ENCODE measurements at places on chromosomes 13 and 19.

DNA sequence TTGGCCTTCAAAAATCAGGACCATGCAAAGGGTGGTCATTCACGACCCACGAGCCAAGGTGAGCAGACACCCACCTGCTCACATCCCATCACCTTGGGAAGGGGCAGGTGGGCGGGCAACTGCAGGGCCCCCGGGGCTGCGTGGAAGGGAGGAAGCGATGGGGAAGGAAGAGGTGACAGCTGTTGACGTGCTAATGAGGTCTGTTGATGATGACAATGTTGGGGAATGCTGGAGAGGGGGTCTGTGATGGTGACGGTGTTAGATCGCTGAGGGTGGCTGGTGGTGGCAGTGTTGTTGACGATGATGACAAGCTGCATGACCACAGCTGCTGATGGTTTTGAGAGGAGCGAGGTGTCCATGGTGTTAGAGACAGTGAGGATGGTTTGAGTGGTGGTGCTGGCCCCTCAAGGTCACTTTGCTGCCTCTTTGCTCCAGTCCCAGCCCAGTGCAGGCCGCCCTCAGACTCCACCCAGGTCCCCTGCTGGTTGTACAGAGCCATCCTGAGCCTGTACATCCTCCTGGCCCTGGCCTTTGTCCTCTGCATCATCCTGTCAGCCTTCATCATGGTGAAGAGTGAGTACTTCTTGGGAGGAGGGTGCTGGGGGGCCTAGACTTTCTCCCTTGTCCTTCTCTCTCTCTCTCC, 900 bp downstream of the MCEMP1 start:
- DNase-seq = peak; percentile 34

DNA sequence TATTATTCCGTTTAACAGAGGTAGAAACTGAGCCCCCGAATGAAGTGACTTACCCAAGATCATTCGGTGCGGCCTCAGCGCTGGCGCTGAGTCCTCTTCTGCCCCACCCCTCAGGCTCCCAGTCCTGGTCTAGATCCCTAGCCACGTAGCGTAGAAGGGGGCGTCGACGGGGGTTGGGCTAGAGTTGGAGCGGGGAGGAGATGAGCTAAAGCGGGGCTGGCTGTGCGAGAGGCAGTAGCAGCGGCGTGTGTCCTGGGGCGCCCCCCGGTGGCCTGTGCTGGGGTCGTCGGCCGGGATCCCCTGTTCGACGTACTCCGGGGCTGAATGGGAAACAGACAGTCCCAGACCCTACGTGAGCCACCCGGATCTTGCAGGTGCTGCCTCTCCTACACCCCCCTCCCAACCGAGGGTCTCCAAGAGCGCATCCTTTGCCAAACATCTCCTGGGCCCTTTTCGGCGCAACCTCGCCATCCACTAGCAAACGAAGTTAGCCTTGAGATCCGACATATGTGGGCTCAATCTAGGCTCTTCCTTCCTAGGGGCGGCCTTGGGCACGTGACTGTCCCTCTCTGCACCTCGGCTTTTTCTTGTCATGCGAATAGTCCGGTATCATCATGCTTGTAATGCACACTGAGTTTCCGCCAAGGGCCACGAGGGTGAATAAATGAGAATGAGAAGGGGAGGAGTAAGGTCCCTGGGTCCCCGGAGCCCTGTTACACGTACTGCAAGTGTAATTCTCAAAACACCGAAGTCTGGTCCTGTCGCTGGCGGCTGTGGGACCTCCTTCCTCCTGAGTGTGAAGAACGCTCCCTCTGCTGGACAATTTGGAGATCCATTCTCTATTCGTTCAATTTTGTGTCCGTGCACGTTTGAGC, 47.7 kb downstream of the CYP4F22 start:
- DNase-seq = peak; percentile 94

GRCh38 chr13:62846302-62846701, 1430.7 kb upstream of the PCDH20 start:
- DNase-seq = no peak

- peak; percentile 98 for DNase-seq
Observed at GRCh38 chr19:11090264-11090996, 1.2 kb downstream of the LDLR start.

- no peak for DNase-seq
Observed at GRCh38 chr13:36242761-36243160, 28.4 kb upstream of the SOHLH2 start.

- DNase-seq = peak; percentile 49
Observed at GRCh38 chr19:56133858-56134653, 7.0 kb upstream of the ZNF444 start.

DNA sequence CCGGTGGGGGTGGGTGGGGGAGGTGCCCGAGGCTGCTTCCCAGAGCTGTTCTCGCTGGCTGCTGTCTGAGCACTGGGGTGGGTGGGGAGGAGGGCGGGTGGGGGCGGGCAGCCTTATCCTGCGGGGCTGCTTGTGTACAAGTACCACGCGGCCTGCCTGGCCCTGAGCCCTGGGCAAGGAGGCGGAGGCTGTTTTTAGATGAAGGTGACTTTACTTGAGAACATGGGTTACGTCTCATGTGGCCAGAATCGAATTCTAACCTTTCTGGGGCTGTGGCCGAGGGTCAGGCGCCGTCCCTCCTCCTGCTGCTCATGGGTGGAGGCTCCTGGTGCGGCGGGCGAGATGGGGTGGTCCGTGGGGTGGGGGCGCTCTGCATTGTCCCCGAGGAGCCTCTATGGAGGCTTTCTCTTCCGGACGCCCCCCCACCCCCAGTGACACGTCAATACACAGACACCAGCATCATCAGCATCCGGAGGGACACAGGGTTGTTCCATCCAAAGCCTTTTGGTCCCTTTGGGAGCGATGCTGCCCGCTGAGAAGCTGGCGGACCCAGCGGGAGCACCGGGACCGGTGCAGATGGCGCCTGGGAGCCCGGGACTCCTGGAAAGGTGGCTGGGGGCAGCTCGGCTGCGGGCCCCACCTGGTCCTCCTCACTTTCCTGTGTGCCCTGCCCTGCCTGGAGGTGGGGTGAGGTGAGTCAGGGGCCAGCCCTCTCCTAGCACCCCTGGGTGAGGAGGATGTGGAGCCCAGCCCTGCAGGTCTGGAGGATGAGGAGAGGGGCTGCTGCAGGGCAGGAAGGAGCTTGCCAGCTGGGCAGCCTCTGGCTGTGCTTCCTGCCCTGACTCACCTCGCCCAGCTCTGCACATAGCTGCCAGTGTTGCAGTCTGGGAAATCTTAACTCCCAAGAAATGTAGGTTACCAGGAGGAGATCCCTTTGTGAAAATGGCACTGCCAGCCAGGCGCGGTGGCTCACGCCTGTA, 3.4 kb downstream of the BSG start:
- DNase-seq = no peak

DNA sequence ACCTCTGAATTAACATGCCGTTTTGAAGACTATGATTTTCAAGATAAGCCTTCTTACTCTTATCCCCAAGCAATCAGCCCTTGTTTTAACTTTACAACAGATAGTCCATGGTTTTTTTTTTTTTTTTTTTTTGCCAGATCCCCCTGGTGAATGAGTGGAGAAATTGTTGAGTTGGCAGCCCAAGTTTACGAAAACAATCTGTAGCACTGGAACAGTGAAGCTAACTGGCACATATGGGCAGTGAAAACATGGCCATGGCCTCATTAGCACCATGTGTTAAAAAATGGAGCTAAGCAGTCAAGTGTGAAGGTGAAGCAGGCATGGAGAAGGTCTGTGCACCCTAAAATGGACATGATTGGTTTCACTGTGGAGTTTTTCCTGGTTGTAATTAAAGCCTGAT, 812.1 kb upstream of the MIR17HG start:
- DNase-seq = no peak

- no peak for DNase-seq
Observed at GRCh38 chr19:53109527-53109926, 6.3 kb upstream of the ZNF160 start.

GRCh38 chr19:31897292-31897691, 448.1 kb upstream of the ZNF507 start:
- no peak for DNase-seq

DNA sequence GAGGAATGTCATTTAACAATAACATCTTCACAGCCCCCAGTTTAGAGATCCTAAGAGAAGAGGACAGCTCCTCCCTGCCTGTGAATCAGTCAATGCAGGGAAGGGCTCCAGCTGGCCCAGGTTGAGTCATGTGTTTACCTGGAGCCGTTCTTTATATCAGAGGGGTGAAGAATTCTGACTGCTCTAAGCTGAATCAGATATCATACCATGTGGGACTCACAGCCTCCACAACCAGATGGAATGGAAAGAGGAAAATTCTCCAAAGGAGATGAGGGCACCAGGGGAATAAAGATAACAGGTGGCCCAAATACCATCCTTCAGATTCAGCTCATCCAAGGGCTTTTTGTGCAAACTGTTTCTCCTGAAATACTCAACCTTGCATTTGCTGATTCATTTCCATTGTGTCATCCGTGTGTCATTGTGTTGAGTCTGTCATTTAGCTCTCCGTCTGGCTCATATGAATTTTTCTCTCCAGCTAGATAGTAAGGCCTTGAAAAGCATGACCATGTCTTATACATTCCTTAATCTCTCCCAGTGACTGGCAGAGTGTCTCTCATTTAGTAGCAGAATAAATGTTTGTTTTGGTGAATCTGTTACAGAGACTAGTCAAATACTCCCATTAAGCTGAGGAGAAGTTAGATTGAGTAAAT, 217.9 kb downstream of the RFC3 start:
- no peak for DNase-seq

DNA sequence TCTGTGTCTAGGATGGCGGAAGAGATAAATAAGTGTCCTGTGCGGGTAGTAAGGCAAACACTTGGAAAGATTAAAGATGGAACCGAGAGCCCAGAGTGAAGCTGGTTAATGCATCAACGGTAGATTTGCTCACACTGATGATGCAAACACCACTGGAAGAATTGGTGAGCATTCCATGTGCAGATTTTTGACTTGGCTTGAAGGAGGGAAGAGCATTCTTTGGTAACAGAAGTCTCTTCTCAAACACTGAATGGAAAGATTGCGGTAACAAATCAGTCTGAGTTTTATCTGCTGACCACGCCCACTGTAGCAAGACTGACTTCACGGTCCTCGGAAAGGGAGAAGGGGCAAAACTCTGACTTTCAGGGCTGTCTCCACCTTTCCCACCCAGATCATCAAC, 112.5 kb downstream of the COL4A1 start:
- DNase-seq = no peak

GRCh38 chr13:48727241-48728011, 73.7 kb downstream of the CYSLTR2 start:
- no peak for DNase-seq

DNA sequence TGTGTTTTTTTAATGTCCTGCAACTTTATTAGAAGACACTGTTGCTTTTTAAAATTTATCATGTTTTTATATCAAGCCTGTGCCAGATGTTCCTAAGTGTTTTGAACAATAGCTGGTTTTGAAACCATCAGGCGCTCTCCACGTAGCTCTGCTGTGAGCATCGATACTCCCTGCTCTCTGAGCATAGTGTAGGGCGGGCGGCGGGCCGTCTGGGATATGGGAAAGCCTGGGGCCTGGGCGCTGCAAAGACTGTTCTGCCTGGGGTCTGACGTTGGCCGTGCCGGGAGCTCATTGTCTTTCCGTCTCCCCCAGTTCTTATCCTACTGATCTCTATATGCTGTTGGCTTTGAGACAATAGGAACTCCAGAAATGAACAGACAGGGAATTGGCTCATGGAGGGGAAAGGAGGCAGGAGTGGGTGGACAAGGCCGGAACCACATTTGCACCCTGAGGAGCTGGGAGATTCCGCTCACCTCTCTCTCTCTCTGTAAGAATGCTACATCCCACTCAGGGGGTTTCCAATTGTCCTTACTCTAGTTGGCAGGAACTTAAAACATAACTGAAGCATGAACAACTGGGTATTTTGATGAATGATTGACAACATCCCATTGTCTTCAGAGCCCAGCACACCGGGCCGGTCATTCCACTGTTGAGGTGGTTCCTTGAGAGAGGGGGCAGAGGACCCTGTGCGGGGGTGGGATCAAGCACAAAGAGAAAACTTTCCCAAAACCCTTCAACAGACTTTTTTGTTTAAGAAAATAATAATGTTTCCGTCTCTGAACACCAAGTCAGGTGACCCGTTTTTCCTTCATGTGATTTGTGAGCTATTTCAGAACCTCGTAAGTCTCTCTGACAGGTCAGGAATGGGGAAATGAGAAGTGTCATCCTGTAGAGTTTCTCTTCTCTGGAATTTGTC, 64.7 kb downstream of the COL4A2 start:
- DNase-seq = no peak

DNA sequence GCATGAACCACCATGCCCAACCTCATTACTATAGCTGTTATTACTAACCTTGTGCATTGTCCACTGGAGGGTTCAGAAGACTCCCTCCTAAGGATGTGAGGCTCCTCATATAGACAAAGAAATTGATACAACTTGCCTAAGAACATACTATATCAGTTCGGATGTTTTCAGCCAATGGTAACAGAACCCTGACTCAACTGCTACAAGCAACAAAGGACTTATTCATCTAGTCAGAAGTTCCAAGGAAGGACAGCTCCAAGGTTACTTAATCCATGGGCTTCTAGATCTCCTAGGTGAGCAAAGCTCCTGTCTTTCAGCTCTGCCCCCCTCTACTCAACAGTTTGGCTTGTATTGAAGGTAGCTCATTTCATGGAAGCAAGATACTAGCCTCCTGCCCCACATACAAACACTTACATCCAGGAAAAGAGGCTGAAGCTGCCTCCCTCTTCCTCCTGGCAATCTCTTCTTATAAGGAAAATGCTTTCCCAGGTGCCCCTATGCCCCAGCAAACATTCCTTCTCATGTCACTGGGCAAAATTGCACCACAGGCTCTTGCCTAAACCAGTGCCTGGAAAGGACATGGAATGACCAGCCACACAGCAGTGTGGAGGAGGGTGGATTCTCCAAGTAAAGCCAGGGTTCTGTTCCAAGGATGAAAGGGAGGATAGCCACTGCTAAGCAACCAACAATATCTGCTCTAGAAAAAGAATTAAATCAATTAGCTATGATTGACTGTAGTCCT, 497.8 kb downstream of the FOXO1 start:
- DNase-seq = no peak

GRCh38 chr13:39767791-39768517, 112.5 kb downstream of the COG6 start:
- DNase-seq = no peak
